Activated CD8-positive, alpha-beta memory T cell treated with anti-CD3 and anti-CD28 coated beads for 4 hours (primary cell): ENCODE measurements at places on chromosomes 5 and 9.

GRCh38 chr5:57325678-57326397 lies 152.0 kb downstream of the GPBP1 start:
- no peak for DNase-seq

GRCh38 chr5:152560512-152561137 lies 155.5 kb upstream of the NMUR2 start:
- DNase-seq = no peak

- DNase-seq = no peak
Measured at GRCh38 chr5:43851741-43852140, 248.8 kb downstream of the NNT start.

- no peak for DNase-seq
Measured at GRCh38 chr5:73376618-73377170, 71.9 kb downstream of the FOXD1 start.

- DNase-seq = no peak
Measured at GRCh38 chr5:166062719-166063118, 2228.7 kb upstream of the WWC1 start.

GRCh38 chr9:75017378-75017777 lies 10.7 kb downstream of the CARNMT1 start:
- no peak for DNase-seq

DNA sequence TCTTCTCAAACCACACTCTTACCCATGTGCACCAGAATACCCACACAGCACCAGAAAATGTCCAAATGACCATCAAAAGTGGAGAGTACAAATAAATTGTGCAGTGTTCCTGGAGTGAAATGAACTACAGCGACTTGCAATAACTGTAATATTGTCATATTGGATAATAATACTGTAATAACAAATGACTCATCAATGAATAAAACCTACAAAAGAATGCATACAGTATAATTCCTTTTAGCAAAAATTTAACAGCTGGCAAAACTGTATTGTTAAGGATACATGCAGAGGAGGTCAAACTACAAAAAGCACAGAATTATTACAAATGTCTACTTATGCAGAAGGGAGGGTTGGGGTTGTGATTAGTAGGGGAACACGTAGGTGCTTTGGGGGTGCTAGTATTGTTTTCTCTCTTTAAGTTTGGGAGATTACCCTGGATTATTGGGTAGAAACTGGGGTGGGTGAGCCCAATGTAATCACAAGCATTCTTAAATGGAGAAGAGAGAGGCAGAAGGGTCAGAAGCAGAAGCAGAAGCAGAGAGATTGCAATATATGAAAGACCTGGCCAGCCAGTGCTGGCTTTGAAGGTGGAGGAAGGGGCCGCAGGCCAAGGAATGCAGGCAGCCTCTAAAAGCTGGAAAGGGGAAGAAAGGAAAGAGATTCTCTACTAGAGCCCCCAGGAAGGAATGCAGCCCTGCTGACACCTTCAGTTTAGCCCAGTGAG lies 21.8 kb downstream of the IRF1 start:
- no peak for DNase-seq

GRCh38 chr5:29993286-29993685 lies 1200.2 kb upstream of the CDH6 start:
- no peak for DNase-seq
